Stimulated activated CD8-positive, alpha-beta memory T cell treated with anti-CD3 and anti-CD28 coated beads, Interleukin-4, amount 100 ng/mL, for 4 hours (primary cell): ENCODE measurements at places on chromosomes 3 and 15.

- no peak for DNase-seq
Measured at GRCh38 chr3:107227091-107227490, 150.1 kb upstream of the CCDC54 start.

- no peak for DNase-seq
Measured at GRCh38 chr15:74844319-74845207, 1.6 kb upstream of the ULK3 start.

DNA sequence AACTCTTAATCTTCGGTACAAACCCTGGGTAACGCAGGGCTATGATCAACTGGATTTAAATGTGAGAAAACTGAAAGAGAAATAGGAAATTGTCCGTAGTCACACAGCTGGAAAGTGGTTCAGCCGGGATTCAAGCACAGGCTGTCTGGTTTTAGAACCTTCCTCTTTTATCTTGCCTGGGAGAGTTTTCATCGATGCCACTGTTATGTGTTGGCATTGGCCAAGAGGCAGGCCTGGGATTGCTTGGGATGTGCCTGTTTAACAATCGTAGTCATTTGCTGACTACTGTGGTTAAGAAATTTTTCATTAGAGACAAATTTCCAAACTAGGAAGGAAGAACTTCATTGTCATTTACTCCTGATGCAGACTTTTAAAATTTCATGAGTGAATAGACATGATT lies 4.3 kb downstream of the MCTP2 start:
- no peak for DNase-seq

DNA sequence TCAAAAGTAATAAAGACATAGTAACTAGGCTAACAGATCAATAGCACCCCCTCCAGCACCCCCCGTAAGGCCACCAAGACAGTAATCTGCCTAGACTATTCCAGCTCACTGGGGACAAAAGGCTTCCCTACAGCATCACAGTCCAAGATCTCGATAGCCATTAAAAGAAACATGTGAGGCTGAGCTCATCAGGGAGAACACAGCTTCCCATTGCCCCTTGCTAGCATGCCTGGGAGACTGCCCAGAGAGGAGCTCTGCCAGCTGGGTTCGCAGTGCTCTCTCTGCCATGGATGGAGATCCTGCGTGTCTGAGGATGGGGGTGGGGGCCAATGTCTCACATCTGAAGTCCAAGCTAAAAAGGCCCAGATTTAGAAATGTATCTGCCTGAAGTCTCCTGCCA lies 17.8 kb downstream of the LRIG1 start:
- no peak for DNase-seq

DNA sequence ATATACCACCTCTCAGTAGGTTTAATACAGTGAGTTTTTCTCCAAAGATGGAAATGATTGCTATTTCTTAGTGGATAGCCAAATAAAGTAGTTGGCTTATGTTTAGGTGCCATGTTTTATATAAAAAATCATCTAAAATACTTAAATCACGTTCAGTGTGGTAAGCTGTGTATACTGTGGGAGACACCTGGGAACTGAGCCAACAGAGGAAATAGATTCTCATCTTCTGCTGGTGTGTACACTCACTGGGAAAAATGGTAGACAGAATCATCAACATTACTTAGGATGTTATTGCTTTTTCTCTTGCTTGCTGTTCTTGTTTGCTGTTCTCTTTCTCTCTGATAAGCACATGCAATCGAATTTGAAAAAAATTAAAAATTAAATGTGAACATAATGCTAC lies 112.6 kb upstream of the MB21D2 start:
- no peak for DNase-seq

GRCh38 chr15:81293728-81294515 lies 30.0 kb downstream of the STARD5 start:
- DNase-seq, result peak; percentile 65

DNA sequence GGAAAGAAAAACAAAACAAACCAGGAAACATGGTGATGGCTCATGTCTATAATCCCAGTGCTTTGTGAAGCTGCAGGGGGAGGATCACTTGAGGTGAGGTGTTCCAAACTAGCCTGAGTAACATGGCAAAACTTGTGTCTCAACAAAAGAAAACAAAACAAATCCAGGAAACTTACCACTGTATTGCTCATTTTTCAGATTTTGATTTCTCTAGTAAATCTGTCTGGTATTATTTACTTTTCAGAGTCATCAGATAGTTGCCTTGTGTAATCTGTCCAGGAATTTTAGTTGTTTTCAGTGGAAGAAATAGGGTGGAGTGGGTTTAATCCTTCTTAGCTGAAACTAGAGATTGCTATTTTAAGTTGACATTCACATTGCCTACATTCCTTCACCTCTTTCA lies 91.8 kb upstream of the ALCAM start:
- DNase-seq, result no peak

- DNase-seq, result peak; percentile 68
Measured at GRCh38 chr3:45915518-45916231, 27.6 kb upstream of the CXCR6 start.

DNA sequence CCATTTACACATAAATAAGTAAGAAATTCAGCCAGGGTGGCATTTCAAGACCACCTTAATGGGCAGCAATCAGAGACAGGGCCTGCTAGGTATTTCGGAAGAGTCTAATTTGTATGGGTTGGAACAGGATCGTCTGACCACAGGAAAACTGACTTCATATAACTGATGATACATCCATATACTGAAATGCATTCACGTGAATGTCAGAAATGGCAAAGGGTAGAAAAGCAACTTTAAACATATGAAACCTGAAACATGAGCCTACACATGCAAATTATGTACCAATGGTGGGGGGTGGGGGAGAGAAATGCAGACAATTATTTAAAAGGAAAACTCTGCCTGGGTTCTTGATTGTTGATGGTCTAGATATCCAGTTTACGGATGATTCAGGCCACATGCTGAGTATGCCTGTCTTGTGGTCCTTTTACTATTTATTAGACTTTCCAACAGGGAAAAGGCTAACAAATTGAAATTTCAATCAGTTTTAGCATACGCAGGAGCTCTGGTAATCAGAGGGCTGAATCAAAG lies 582.2 kb downstream of the FOXP1 start:
- DNase-seq, result no peak

GRCh38 chr3:14630404-14631100 lies 21.0 kb upstream of the CCDC174 start:
- no peak for DNase-seq

DNA sequence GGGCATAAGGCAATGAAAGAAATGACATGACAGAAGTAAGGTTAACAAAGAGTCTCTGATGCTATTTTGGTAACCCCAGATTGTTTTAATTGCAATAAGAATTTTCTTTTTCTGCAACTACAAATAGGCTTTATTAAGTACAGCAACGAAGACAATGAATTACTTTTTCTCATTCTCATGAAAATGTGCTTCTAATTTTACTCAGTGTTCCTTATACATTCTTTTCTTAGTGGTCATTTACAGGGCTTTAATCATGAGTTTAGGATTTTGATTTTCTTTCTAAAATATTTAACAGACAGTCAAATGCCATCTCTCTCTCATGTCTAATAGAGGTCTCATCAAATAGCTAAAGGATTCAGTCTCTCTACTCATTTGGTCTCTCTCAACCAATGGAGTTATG lies 452.1 kb downstream of the RAP2B start:
- no peak for DNase-seq

GRCh38 chr3:152650177-152650576 lies 184.8 kb upstream of the P2RY1 start:
- DNase-seq, result no peak

- DNase-seq, result no peak
Measured at GRCh38 chr3:183295211-183295610, 42.2 kb downstream of the B3GNT5 start.

DNA sequence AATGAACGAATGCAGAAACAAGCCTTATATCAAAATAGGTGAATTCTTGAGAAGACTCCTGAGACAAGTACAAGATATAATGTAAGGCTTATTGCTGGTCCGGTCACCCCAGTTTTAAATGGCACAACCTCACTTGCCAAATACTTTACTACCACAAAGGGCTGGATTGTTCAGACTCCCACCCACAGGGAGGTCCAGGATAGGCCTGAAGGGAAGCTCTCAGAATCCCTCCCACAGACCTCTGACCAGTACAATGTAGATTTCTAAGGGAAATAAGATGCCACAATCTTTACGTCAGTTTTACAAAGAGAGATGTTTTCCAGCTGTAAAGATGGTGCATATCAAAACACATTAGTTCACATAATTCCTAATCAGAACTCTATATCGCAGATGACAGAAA lies 577.7 kb upstream of the ADAMTS9 start:
- DNase-seq, result no peak

DNA sequence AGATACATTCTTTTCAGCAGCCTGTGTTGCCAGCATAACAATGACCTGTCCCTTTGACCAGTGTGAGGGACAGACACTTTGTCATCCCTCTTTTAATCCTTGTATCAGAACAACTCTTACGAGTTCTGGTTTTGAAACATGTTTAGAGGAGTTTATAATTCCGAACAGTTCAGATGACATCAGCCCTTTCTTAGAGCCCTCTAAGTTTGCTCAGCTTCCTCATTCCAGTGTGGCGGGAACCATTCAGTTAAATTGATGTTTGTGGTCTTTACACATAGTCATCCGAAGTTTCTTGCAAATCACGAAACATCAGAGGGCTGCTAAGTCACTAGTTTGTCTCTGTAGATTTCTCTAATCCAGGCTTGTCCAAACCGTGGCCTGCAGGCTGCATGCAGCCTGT lies 102.5 kb downstream of the AKAP13 start:
- no peak for DNase-seq

- DNase-seq, result no peak
Measured at GRCh38 chr3:50015918-50016317, 72.8 kb upstream of the RBM5 start.

- no peak for DNase-seq
Measured at GRCh38 chr15:79834495-79834894, 62.3 kb downstream of the MTHFS start.

DNA sequence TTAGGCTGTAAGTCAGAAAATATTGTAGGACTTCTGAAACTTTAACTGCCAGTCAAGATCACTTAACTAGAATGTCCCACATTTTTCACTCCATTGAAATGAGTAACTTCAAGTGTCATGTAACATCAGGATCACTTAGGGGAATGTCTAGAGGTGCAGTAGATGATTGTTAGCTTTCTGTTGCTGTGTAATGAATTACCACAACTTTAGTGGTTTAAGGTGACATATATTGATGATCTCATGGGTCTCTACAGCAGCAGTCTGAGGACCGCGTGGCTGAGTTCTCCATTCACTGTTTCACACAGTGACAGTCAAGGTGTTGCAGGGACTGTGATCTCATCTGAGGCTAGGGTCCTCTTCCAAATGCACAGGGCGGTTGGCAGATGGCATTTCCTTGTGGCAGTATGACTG lies 82.7 kb downstream of the SLC25A26 start:
- DNase-seq, result no peak

GRCh38 chr3:65914032-65914739 lies 124.5 kb downstream of the MAGI1 start:
- DNase-seq, result no peak

- no peak for DNase-seq
Measured at GRCh38 chr3:122103821-122104514, 48.8 kb downstream of the CD86 start.

- DNase-seq, result no peak
Measured at GRCh38 chr3:166201476-166201875, 364.3 kb upstream of the BCHE start.

DNA sequence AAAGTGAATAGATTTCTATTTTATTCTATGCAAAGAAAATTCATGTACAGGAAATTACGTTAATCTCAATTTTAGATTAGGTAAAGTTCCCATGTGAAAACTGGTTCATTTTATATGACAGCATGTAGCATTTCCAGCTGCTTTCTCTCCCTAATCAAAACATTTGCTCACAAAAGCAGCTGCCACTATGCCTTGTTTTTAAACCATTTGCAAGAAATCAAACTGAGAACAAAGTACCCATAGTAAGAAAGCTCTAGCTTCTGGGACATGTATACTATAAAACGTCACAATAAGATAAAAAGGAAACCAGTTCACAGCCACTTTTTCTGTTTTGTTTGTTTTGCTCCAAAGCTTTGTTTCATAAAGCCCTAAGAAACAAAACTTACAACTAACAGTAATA lies 5.0 kb upstream of the CRYBG3 start:
- no peak for DNase-seq
